ENCODE measurements at places on chromosomes 5 and 9. TPM values are rescaled to one million over a fixed set of nuclear protein-coding genes. Genes with fewer than 3 reads are reported as not detected.

- no peaks in the 10 kb centered on the region for H3K27me3 ChIP-seq
- no peak for DNase-seq
- H3K4me3 ChIP-seq, result no peak overlapping the region
Observed at GRCh38 chr5:133333326-133334150, 278.8 kb downstream of the FSTL4 start.

Gene COL27A1
- 9.7 TPM for total RNA-seq

- no peaks in the 10 kb centered on the region for H3K4me1 ChIP-seq
- DNase-seq, result no peak
- H3K36me3 ChIP-seq, result no peaks in the 10 kb centered on the region
- no peak overlapping the region for H3K27ac ChIP-seq
- no peak overlapping the region for H3K4me3 ChIP-seq
- H3K27me3 ChIP-seq, result no peaks in the 10 kb centered on the region
Observed at GRCh38 chr5:29780401-29780800, 1413.1 kb upstream of the CDH6 start.

Gene KCNMB1
- total RNA-seq, result not detected

DNA sequence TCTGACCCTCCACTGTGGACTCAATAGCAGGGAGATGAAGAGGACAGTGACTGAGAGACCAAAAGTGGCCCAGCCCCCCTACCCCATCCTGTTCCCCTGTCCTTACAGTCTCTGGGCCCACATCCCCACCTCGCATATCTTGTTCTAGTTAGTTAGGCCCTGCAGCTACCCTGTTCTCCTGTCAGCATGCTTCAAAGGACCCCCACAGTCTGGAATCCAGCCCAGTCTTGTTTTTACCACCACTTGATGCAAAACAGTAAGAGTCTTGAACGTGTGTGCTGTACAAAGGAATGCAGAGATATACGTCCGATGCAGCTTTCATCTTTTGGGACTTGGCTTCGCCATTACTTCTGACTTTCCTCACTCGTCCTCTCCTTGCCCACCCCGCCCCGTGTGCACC, 12.2 kb upstream of the POMT1 start:
- no peak for DNase-seq
- no peak overlapping the region for H3K4me3 ChIP-seq
- no peaks in the 10 kb centered on the region for H3K27me3 ChIP-seq
- H3K36me3 ChIP-seq, result peaks cover 70% of the 10 kb centered on the region
- peaks cover 2% of the 10 kb centered on the region for H3K4me1 ChIP-seq

GRCh38 chr5:66307647-66308241, 163.6 kb downstream of the SREK1 start:
- H3K4me1 ChIP-seq, result no peaks in the 10 kb centered on the region
- no peak overlapping the region for H3K4me3 ChIP-seq
- H3K27me3 ChIP-seq, result peaks cover 5% of the 10 kb centered on the region
- DNase-seq, result no peak
- H3K27ac ChIP-seq, result no peak overlapping the region
- H3K36me3 ChIP-seq, result no peaks in the 10 kb centered on the region

Gene C8G
- not detected for total RNA-seq

Data from activated CD8-positive, alpha-beta T cell treated with anti-CD3 and anti-CD28 coated beads for 36 hours (primary cell).